ENCODE measurements at places on chromosomes 16 and 17.

DNA sequence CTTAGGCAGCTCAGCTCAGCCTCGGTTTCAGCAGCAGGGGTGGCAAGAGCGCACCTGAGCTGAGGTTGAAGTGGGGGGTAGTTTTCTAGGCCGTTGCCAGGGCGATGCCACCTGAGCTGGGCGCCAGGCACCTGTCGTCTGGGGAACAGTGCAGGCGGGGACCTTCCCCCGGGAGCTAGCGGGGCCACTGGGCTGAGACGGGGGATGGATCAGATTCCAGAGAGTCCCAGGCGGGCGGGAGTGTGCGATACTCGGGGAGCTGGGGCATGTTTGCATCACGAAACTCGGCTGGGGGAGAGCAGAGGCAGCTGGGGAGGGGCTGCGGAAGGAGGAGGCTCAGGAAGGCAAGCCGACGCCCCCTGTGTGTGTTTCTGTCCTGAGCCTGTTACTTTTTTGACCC lies 477 bp upstream of the CLDN9 start:
- DNase-seq, result no peak

DNA sequence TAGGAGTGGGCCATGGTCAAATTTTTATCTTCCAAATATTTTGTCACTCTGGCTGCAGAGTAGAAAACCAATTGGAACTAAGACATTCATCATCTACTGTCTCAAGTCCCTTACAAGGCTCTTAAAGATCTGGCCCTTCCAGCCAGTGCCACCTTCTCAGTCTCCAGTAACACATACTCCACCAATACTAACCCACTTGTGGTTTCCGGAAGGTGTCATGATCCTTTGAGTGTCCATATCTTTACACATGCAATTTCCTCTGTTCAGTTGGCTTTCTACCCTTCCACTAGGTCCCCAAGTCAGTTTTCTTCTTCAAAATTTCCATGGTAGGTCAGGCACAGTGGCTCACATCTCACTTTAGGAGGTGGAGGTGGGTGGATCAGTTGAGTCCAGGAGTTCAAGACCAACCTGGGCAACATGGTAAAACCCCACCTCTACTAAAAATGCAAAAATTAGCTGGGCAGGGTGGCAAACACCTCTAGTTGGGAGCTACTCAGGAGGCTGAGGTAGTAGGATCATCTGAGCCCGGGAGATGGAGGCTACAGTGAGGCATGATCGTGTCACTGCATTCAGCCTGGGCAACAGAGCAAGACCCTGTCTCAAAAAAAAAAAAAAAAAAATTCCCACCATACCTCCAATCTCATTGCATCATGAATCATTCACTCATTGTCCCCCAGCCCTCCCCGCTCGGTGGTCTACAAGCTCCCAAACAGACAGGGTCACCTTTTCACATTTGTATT lies 6.0 kb upstream of the GRB2 start:
- no peak for DNase-seq

- no peak for DNase-seq
These were observed 30.5 kb upstream of the PLCG2 start for GRCh38 chr16:81748476-81749198.

DNA sequence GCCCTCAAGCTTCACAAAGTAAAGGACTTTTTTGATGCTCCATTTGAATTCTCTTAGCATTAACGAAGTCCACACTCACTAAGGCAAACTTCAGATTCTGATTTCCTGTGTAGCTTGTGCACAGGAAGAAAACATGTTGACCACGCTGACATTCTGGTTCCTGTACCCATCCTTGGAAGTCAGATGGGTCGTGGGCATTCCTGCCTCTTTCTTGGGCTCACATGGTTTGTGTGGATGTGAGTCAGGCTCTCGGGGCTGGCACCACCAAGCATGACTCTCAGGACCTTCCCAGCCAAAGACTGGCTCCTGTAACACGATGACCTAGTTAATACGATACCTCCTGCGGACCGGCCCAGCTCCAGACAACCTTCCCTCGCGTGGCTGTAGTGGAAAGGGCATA lies 32.8 kb downstream of the ARSG start:
- DNase-seq, result no peak

- DNase-seq, result peak; percentile 64
These were observed 11.2 kb downstream of the HAGH start for GRCh38 chr16:1815461-1815860.

- DNase-seq, result no peak
These were observed 13.2 kb downstream of the SLC7A5 start for GRCh38 chr16:87855852-87856715.

- no peak for DNase-seq
These were observed 48.4 kb downstream of the NOG start for GRCh38 chr17:56641894-56642293.

DNA sequence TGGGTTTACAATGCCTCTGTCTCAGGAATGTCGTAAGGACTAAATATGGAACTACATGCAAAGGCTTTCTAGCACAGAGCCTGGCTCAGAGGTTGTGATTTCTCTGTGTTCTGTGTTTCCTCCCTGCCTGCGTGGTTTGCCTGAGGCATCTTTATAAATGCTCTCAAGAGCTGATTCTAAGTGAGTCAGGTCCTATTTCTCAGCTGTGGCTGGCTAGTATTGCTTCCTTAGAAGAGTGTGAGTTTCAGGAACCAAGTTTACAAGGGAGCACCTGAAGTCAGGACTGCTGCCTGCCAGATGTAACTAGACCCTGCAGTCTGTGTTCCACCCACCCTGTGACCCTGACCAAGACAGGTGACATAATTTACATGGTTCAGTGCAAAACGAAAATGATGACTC lies 8.0 kb upstream of the CCL1 start:
- no peak for DNase-seq

- DNase-seq, result no peak
These were observed 43.4 kb downstream of the ENGASE start for GRCh38 chr17:79117905-79118487.

DNA sequence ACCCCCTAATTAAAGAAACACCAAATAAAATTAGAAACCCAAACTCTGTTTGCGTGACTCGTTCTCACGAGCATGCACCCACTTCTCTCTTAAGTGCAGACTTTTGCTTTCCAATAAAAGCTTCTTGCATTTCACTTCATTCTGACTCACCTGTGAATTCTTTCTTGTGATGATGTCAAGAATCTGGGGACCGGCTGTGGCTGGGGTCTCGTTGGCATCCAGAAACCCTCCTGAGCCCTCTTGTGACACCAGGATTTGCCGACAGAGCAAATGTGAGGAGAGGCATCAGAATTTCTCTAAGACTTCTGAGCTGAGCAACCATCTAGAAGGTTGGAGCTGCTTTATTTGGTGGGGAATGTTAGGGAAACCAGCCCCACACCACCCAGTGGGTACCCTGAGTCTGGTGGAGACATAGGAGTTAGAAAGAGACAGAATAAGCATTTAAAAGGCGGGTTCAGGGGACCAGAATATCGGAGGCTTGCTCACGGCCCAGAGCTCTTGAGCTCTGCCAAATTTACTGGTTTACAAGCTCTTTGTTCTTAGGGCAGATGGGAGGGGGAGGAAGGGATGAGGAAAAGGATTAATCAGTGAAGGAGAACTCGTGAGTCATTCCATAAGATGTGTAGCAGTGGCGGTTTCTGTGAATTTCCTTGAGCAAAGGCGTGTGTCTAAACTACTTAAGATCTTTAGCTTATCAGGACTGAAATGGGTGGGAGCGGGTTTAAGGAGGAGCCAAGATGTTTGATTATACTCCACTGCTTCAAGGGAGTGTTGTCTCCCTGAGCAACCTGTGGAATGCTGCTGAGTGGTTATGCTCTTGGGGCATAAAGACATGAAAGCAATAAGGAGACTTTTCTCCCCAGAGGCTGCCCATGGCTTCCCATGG lies 24.2 kb upstream of the TMC5 start:
- DNase-seq, result peak; percentile 20

DNA sequence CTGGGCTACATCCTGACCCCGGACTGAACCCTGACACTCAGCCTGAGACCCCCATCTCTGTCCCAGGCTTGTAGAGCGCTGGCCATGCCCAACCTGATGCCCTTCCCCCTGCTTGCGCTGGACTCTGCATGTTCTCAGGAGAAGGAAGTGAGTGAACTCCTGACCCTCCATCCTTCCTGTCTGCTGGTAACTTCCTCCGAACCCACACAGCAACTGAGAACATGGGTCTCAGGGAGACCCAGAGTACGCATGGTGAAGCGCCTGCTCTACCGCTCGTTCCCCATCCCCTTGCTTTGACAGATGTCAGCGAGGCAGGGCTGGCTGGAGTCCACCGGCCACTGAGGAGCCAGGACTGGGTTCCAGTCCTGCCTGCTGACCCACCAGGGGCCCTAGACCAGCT lies 6.1 kb downstream of the CAMKK1 start:
- DNase-seq, result no peak

- no peak for DNase-seq
These were observed 29.1 kb downstream of the NLRP1 start for GRCh38 chr17:5555254-5555653.

DNA sequence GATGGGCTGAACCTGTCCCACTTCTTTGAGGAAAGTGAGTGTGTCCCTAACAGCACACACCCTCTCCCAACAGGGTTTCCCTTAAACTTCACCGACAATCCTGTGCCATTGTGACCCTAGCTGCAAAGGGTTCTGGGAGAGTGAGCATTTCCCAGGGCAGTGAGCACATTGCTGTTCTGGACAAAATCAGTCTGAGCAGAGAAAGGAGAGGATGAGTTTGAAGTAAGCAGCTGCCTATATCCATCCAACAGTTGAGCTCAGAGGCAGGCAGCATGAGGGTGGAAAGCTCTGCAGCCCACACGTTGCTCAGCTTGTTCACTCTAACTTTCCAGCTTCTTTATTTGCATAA lies 296.5 kb upstream of the MAF start:
- peak; percentile 16 for DNase-seq

- no peak for DNase-seq
These were observed 113.7 kb upstream of the CDH11 start for GRCh38 chr16:65235339-65236177.

- no peak for DNase-seq
These were observed 2.3 kb downstream of the SLC5A11 start for GRCh38 chr16:24848065-24848464.

DNA sequence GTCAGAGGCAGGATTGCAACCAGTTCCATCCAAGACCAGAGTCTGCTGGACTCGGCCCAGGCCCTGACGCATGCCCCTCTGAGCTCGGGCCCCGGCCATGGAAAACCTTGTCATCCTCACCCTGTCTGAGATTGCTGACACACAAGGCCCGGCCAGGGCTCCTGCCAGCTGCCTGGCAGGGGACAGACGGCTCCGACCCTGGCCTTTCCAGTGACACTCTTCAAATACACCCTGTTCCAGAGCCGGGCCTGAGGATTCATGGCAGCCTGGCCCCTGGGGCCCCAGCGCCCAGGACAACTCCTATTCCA lies 3.2 kb upstream of the PABPN1L start:
- DNase-seq, result no peak

DNA sequence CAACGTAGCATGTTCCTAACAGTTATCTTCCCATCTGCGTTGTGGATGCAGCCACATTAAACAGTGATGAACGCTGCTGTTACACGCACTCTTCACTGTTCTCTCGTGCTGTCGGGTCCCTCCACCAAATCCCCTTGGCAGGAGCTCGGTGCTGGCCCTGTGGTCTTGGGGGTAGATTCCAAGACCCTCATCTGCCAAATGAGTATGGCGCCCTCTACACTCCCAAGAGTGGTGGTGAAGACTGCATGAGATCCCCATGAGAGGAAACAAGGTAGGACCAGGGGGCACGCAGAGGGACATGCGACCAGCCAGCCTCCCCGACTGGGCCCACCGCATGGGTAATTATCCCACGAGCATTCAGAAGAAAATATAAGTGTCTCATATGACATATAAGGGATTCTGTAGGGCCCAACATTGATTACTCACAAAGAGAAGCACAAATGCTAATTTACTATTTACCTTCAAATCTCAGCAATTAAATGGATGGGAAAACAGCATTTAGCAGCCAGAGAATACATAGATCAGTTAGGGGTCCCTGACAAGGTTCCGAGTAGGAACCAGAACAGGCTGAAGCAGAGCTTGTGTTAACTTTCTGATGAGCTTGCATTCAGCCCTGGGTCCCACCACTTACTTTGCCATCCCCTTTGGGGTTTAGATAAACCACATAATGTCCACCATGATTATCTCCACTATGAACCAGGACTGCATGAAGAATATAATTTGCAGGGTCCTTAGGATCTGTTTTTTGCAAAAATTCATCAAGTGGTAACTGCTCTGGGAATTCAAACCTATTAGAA lies 23.8 kb downstream of the LITAFD start:
- DNase-seq, result no peak

DNA sequence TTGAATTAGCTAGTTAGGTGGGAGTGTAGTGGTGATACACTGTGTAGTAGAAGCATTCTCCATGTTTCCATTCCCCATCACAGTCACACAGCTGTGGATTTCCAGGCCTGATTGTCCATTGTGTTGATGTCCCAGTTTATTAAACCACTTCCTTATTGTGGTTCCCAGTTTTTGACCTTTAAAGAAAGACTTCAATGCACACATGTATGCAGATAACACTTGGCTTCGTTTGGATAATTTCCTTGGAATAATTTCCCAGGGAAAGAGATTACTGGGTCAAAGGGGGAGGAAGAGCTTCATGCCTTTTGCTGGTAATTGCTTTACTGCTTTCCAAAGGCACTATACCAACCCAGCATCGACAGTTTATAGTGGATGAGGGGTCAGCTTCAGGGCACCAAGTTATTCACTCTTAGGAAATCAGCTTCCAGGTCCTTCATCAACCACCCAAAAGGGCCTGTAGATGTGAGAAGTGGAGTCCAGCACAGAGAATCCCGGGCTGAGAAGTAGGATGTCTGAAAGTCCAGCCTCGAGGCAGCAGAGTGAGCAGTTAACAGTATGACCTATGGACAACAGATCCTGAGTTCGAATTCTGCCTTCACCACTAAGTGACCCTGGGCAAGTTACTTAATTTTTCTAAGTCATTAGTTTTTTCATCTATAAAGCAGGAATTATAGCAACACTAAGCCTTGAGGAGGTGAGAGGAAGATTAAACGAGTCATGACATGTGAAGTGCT lies 31.3 kb upstream of the TNS4 start:
- no peak for DNase-seq

Data from tongue (tissue), 3 donors.